ENCODE measurements at places on chromosomes 7 and 10.

DNA sequence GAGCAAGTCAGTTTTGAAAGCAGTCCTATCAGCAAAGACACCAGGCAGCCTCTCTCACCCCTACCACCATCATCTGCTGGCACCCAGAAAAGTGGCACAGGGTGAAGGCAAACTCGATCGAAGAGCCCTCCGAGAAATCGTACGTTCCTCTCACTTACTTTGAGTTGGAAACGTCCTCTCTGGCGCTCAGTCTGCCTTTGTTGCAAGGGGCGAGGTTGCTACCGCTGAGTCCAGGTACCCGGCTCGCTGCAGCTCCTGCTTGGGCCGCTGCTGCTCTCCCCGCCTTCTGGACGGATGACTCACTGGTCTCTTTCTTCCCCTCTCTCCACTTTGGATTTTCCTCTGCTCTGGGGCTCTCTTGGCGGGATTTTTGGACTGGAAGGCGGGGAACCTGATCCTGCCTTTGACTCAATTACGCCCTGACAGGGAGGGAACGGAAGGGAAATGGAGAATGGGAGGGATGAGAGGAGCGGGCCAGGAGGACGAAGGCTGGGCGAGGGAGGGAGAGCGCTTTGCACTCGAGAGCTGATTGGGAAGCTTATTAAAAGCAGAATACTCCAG, at the start of gene PTN:
Gene PTN (minus strand): TSS at position 453 of the 561 bp plus-strand sequence. CDS start 88,760 bp downstream, outside the sequence.
- H3K36me3 ChIP-seq, result no peaks in the 10 kb centered on the region
- H3K4me1 ChIP-seq, result peaks cover 6% of the 10 kb centered on the region
- H3K27ac ChIP-seq, result no peak within 1 kb of the TSS

DNA sequence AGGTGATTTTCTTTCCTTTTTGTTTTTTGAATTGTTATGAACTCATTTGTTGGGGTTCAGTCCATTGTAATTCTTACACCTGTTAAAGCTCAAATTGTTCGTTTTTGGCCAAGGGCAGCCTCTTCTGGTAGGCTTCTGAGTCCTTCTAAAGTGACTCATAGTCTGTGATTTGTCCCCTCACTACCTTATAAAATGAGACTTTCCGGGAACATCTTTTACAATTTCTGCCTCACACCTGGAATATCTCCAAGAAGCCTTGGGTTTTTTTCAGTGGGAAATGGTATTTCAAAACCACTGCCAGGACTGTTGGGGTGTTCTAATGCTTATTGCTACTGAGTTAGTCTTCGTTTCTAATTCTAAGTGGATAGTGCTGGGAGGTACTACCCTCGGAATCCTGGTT, 56.7 kb downstream of the BMPR1A start:
- no peak overlapping the region for H3K27ac ChIP-seq
- DNase-seq, result peak; percentile 44
- H3K4me3 ChIP-seq, result no peak overlapping the region
- peaks cover 15% of the 10 kb centered on the region for H3K4me1 ChIP-seq

DNA sequence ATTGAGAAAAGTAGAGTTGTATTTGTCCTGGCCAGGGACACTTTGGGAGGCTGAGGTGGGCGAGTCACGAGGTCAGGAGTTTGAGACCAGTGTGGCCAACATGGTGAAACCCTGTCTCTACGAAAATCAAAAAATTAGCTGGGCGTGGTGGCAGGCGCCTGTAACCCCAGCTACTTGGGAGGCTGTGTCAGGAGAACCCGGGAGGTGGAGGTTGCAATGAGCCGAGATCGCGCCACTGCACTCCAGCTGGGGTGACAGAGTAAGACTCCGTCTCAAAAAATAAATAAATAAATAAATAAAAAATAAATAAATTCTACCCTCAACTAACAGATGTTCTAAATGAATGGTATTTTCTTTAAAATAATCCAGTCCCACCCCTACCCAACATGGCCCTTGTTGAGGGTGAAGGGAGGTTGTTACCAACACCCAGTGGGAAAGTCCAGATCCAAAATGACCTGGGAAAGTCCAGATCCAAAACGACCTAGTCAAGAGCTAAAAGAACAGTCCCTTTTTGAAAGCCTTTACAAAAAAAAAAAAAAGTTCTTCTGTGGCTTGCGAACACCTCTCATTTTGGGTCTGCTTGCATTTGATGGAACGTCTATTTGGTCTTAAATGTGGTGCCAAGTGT, 16.0 kb downstream of the MXI1 start:
- no peaks in the 10 kb centered on the region for H3K36me3 ChIP-seq
- H3K4me3 ChIP-seq, result no peak overlapping the region
- no peak overlapping the region for H3K27ac ChIP-seq
- H3K4me1 ChIP-seq, result 0 out of 2 replicates have a peak, but pooled peaks cover 4% of the 10 kb centered on the region
- no peak for DNase-seq
- no peaks in the 10 kb centered on the region for H3K27me3 ChIP-seq

DNA sequence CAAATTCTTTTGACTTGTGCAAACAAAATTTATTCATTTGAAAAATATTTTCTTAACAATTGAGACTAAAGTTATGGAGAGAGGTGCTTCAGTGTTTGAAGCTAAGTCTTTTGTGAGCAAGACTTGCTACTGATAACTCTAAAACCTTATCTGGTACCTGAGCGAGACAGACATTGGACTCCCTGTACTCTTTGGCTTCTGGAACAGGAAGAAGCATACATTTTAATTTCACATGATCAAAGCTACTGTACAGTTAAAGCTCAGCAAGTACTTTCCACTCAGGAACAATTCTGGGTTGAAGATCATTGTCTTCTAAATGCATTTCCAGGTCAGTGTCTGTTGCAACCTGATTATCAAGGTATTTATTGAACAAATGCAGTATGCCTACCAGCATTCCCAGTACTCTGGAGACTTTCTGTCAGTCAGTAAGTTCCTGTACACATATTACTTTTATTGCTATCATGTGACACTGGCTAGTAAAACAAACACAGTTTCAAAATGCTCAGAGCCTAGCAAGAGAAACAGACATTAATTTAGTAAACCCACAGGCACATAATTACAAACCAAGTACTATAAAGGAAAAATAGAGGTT, 42.4 kb downstream of the CABCOCO1 start:
- no peaks in the 10 kb centered on the region for H3K4me1 ChIP-seq
- no peak for DNase-seq
- H3K36me3 ChIP-seq, result no peaks in the 10 kb centered on the region
- no peak overlapping the region for H3K27ac ChIP-seq

DNA sequence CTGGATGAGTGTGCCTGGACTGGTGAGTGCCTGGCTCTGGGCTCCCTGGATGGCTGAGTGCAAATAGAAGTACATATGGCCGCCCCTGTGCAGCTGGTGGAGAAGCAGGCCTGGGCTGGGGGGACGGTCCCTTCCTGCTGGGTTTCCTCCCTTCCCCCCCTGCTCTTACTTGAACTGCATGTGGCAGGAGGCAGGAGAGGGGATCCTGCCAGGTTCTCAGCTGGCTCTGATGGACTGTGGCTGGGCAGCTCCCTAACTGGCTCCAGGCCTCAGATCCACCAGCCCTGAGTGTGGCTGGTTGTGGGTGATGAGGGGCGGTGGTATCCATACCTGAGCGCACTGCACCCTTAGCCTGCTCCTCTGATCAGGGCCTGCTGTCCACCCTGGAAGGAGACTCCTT, 26.9 kb downstream of the ADCY1 start:
- H3K4me3 ChIP-seq, result no peak overlapping the region
- no peaks in the 10 kb centered on the region for H3K36me3 ChIP-seq
- DNase-seq, result no peak
- 0 out of 2 replicates have a peak, but pooled peaks cover 3% of the 10 kb centered on the region for H3K27me3 ChIP-seq

All from PC-3 (cell line).